ENCODE measurements at places on chromosomes 12 and 14.

DNA sequence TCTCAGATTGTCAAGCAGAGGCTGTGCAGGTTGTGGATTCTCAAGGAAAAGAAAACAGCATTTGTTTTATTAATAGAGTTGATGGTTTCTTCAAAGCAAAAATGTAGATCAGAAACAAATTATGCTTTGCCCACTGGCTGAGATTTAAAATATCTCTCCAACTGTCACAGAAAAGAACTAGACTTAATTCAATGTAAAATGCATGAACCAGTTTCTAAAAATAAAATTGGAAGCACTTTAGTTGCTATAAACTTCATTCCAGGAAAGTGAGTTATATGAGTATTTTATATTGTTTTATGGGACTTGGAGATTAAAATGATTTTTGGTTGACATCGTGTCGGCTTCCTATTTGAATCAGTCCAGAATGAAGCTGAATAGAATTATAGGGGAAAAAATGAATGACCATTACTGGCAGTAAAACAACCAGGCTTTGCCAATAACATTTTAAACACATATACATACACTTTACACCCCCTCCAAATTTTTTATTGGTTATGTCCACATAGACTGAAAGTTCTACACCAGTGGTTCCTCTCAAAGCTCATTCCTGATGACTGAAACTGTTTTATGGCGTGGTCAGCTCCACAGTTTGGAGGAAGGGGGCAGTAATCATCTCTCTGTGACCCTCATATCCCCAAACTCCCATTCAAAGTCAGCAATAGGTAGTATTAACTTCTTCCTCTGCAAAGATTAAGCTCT, 55.5 kb upstream of the DAAM1 start:
- no peak for DNase-seq

- no peak for DNase-seq
Observed at GRCh38 chr14:71354801-71355200, 447.5 kb downstream of the PCNX1 start.

DNA sequence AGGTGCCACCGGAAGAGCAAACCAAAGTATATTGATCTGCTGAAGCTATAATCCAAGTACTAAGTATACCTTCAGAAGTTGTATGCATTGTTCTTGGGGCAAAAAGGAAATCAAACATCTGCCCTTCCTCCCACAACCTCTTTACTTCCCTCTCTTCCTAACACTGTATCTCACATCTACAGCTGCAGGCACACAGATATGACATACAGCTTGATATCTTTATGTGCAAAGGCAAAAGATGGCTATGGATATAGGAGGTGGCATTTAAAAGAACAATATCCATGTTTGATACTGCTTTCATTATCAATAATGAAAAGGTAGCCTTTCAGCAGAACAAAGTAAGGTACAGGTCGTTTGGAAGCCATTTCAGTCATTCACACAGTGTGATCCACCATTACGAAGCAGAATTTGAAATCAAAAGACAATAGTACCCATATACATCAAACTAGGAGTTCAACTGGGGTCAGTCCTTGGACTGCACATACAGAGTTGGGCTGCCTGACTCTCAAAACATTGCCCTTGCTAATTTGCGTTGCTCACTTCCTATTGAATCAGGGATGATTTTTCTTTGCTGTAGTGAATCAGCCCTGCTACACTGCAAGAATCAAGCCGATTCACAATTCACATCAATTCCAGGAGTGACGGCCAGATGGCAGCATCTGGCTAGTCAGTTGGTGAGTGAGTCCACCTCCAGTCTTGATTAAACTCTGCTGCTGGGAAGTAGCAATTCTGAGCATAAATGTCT, 8.9 kb downstream of the ANG start:
- peak; percentile 79 for DNase-seq

- no peak for DNase-seq
Observed at GRCh38 chr12:70043490-70044138, 199.6 kb upstream of the CNOT2 start.

DNA sequence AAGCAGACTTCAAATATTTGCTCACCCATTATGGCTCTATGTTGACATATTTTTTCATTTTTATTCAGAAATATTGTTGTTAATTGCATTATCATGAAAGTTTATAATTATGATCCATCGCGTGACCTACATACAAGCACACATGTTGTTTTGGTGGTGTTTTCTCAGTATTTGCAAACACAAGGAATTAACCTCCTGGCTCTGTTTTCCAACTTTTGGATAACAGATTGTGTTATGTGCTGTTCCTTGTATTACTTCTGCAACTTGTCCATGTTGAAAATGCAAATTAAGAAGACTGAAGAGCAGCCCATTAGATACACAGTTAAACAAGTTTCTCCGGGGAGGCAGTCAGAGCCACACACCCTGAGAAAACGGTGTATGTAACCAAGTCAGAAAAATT, 201.2 kb downstream of the SEC23A start:
- no peak for DNase-seq

- DNase-seq = peak; percentile 64
Observed at GRCh38 chr14:21748869-21749303, 75.3 kb upstream of the OR4E1 start.

- no peak for DNase-seq
Observed at GRCh38 chr14:42214981-42215491, 608.4 kb downstream of the LRFN5 start.

GRCh38 chr14:81315341-81315740, 84.8 kb downstream of the STON2 start:
- DNase-seq = no peak

- no peak for DNase-seq
Observed at GRCh38 chr12:7197841-7198240, 8.4 kb downstream of the PEX5 start.

DNA sequence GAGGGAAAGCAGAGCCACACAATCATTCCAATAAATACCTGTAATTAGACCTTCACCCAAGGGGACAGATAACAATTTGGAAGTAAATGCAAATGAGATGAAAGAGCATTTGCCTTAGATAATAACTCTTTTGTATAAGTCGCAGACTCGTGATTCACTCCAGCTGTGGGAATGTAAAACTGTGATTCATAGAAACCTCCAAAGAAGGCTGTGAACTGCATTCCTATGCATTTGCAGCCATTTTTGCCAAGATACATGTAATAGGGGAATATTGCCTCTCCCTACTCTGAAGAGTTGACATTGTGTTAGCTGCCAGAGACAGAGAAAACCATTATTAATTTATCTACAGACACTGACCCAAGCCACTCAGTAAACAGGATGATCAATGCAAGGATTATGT, 181.9 kb upstream of the ARHGAP5 start:
- DNase-seq = no peak

GRCh38 chr12:47079468-47079980, at the start of the genes AMIGO2 and PCED1B:
TSS of gene AMIGO2 (minus strand) at chr12:47079959. CDS start at chr12:47079002, 957 bp downstream.
TSS of gene PCED1B (plus strand) at chr12:47079621. CDS start at chr12:47235064, 155,443 bp downstream.
- peak; percentile 83 for DNase-seq

DNA sequence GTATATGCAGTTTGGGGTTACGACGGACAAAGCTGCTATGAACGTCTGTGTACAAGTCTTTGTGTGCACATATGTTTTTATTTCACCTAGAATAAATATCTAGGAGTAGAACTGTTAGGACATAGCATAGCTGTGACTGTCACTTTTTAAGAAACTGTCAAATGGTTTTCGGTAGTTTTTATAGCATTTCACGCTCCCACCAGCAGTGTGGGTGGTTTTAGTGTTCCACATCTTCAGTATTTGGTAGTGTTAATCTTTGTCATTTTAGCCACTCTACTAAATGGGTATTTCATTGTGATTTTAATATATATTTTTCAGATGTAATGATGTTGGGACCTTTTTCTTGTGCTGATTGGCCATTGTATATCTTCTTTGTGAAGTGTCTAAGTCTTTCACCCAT, 109.1 kb upstream of the BCAT1 start:
- DNase-seq = no peak

DNA sequence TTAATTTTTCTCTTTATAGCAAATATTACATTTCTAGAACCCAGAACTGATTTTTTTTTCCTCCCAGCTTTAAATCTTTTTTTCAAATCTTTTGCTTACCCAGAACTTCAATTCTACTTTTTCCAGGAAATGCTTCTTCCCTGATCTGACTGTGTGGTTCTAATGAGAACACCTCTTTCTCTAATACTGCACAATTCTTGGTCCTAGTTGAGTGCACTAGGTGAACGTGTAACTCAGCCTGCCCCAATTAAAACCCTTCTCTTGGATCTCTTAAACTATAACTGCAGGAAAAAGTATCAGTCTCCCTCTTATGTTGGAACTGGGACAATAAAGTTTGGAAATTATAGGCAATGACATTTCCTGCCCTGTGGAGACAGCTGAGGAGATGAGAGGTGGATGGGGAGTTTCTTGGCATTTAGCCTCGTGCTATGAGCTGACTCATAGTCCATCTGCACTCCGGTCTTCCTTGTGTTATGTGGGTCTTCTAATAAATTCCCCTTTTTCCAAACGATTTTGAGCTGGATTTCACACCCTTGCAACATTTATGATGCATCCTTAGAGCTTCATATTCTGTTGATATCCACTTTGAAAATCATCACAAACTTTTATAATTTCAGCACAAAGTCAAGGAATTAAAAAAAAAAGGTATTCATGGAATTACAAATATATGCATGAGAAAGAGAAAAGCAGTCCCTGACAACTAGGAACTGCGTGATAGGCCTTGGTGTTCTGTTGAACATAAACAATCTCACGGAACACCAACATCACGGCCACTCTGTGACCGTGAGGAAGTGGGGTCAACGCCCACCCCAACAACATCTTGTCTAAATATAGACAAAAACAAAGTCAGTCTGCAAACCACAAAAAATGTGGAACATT, 52.4 kb downstream of the BRMS1L start:
- no peak for DNase-seq

GRCh38 chr12:46676797-46677520, 148.8 kb downstream of the SLC38A4 start:
- no peak for DNase-seq

- no peak for DNase-seq
Observed at GRCh38 chr14:89641495-89642175, 224.6 kb upstream of the FOXN3 start.
